ENCODE measurements at places on chromosomes 3 and 15.

- no peak for DNase-seq
These were observed 2.0 kb downstream of the ATP10A start for GRCh38 chr15:25860885-25861866.

DNA sequence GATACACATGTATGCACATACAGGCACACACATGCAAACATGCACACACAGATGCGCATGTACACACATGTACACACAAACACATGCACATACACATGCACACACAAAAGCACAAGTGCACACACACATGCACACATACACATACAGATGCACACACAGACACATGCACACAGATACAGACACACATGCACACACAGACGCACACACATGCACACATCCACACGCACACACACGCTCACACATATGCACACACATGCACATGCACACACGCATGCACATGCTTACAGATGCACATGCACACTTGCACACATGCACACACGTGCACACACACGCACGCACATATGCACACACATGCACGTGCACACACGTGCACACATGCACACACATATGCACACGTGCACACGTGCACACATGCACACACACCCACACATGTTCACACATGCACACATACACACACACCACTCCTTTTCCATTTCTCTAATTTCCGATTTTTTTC, 283.8 kb upstream of the FRG2C start:
- DNase-seq = no peak

GRCh38 chr3:158792709-158793108, 9.1 kb upstream of the MFSD1 start:
- no peak for DNase-seq

DNA sequence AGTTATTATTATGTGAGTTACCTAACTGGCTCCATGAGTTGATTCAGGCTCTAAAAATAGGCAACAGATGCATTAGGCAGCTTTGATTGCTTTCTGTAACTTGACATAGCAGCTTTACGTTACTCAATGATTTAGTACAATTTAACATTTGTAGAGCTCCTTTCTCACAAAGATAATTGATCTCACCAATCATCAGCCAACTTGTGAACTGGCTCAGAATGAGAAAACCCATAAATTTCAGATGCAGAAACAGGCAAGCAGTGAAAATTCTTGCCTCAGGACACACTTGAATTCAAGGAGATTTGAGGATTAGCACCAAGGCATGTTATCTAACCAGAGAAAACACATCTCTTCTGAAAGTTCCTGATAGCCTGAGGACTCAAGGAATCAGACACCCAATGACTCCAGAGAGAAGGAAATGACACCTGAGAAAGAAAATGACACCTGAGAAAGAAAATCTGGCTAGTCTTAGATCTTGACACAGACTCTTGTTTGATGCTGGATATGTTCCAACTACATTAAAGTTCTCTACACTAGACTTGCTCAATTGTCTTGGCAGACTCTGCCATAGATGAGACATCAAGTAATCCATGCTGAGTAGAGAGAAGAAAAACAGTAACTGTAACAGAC, 315.1 kb upstream of the CBLB start:
- no peak for DNase-seq

- DNase-seq = no peak
These were observed 24.8 kb downstream of the RPL39L start for GRCh38 chr3:187114511-187114910.

GRCh38 chr3:128714887-128715491, 11.0 kb upstream of the RAB7A start:
- DNase-seq = no peak

DNA sequence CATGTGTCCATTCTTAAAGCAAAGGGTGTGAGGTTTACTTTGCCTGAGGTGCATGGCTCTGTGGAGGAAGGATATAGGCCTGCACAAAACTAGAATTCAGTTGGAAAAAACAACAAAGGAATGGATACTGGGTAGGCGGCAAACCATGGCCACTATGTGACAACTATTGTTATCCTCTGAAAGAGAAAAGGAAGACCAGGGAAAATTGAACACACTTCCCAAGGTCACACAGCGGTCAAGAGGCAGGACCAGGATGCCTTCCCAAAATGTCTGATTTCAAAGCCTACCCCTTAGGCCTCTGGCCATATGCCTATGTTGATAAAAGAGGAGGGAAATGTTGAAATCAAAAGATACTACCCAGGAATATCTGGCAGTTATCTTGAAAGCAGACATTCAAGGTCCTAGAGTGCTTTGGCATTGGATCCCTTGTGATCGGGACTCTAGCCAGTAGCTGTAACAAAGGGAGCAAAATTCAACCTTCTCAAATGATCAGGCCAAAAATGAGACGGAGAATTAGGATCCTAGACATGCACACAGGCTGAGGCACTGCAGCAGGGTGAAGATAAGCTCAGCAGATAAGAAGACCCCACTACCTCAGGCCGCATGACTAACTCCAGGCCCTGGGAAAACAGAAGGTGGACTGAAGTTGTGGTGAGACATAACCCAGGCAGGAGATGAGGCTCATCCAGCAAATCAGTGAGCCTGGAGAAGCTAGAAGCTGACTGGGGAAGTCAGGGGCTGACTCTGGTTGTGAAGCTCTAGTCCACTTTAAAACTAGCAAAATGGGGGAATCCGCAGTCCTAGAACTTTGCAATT, 292.2 kb downstream of the NEK10 start:
- no peak for DNase-seq

DNA sequence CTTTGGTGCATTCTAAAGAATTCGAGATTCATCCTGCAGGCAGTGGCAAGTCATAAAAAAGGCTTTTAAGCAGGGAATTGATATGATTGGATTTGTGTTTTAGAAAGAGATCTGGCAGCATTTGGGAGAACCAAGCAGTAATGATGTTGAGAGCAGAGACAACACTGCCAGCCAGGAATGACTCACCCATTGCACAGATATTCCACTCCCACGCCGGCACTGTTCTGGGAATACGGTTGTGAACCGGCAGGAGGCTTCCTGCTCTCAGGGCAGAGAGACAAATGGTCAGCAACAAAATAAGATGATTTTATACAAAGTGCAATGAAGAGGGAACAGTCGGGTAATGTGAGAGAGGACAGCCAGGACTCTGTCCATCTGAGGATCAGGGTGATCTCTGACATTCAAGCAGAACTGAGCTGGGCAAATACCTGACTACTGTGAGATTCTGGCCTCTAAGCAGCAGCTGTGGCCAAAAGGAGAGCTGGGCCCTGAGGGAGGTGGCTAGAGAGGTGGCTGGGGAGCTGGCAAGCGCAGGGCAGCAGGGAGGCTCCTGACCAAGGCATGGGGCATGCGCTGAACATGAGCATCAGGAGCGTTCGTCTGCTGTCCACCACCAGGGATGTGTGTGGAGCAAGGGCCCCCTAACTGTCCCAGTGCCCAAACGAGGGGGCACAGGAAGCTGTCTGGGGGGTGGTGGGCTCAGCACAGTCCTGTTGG, 56.1 kb upstream of the PLXNA1 start:
- no peak for DNase-seq

- no peak for DNase-seq
These were observed 6.9 kb downstream of the NUDT16 start for GRCh38 chr3:131388490-131388799.

- DNase-seq = no peak
These were observed 266.0 kb upstream of the ARRDC4 start for GRCh38 chr15:97694456-97694855.

GRCh38 chr3:123781571-123782275, 102.4 kb downstream of the MYLK start:
- DNase-seq = no peak

DNA sequence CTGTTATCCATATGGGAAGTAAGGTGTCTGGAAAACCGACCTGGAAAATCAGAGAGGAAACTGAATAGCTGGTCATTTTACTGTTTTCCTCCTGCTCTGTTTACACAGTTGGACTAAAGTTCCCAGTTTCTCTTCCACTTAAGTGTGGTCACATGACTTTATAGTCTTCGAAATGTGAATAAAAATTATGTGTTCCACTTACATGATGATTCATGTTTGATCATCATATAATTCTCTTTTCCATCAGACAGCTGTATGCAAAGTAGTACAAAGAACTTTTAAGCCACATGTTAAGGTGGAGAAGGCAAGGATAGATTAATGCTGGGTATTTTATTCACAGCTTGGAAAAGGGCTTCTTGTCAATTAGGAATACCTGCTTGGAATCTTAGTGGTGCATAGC, 525.5 kb upstream of the BCHE start:
- no peak for DNase-seq

- DNase-seq = no peak
These were observed 278.9 kb downstream of the KLF13 start for GRCh38 chr15:31605467-31605931.

DNA sequence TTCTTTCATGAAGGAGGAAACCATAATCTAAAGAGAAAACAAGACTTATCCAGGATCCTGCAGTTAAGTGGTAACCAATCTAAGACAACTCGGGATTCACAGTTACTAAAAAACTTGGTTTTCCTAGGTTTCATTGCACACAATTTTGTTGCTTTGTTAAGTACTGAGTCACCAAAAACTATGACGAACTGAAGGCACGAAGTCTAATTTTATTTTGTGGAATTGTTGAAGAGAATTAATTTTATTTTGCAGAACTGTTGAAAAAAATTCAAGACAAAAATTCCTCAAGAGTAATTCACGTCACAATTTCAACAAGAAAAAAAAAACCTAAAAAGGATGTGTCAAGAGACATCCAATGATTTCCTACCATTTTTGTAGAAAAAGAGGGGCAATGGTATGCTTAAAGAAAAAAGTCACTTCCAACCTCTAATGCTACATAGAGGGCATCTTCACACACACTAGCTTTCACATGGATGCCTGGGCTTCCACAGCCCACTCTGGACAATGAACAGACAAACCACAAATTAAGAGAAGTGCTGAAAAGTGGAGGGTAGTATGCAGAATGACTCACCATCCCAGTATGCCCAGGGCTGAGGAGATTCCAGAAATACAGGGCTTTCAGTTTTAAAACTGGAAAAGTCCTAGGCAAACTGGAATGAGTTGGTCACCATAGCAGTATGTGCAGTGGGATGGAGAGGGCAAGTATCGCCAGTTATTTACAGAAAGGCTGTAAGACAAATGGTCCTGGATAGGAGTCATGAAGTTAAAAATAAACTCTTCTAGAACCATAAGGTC, 29.2 kb downstream of the PLOD2 start:
- no peak for DNase-seq

GRCh38 chr3:25468866-25469319, 40.8 kb downstream of the RARB start:
- no peak for DNase-seq

GRCh38 chr15:60961541-60962485, 267.3 kb downstream of the RORA start:
- DNase-seq = no peak

DNA sequence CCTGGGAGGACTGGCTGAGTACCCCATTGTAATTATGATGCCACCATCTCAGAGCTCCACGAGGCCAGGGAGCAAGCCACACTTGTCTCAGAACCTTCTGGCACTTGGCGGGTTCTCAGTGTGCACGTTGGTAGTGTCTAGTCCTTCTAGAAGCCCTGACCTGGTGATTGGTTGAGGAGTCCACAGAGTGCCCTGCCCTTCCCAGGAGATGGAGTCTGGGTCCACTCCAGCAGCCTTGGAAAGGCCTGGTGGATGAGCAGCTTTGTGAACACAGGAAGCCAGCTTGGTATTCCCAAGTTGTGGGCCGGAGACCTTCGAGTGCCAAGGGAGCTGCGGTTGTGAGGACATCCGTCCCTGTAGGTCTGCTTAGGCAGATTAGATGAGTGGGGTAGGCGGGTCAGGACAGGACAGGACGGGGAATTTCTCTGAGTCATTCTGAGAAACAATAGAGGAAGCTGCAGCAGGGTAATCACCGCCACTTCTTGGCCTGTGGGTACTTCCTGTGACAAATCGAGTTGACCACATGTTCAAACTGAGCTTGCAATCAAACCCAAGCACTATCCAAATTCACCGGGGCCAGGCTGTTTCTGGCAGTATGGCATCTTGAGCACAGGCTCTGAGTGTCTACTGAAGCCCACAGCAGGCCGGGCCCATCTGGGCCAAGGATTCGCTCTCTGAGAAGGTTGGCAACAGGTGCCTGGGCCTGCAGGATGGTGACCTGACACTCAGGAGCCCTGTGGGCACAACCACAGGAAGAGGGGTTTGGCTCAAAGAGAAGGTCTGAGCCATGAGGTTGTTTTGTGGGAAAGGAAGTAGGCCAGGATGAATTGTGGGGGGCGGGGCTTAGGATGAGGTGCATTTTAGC, 71.5 kb upstream of the PLXNA1 start:
- peak; percentile 23 for DNase-seq

GRCh38 chr15:94631608-94632007, 400.2 kb downstream of the MCTP2 start:
- no peak for DNase-seq

DNA sequence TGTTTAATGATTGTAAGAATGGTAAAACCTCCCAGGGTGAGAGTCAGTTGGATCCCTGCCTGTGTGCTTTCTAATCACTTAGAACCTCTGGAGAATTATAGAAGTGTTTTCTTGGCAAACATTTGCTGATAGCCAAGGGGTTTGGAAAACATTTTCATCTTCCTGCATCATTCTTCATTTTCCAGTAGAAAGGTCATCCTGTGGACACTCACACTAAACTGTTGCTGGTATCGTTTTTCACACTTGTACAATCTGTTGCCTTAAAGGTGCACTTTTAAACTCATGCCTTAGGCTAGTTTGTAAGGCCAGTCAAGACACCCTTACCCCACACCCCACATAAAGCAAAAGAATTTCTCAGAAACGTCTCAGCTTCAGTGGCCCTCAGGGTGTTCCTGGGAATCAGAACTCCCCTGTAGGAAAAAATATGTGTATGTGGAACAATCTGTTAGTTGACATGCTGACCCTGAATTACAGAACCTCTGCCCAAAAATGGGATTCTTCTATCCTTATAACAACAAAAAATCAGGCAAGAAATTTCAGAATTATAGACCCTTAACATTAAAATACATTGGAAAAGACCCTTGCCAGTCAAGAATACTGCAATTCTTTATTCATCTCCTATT, 5.8 kb upstream of the PLD1 start:
- no peak for DNase-seq

GRCh38 chr3:73418681-73419080, 206.1 kb downstream of the PDZRN3 start:
- DNase-seq = no peak

DNA sequence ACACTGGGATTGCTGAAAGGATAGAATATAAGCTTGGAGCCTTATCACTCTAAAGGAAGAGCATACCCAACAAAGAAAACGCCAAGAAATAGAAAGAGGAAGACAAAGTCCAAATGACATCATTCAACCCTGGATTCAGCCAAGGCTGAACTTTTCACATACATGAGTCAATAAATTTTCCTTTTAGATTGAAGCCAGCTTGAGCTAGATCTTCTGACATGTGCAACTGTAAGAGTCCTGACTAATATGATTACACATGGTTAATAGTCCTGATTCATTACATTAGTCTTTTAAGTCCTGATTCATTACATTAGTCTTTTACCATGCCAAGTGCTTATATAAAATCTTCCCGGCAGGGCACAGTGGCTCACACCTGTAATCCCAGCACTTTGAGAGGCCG, 13.6 kb upstream of the DENND6A start:
- no peak for DNase-seq

- DNase-seq = no peak
These were observed 69.7 kb upstream of the LINGO1 start for GRCh38 chr15:77702211-77702957.

Data from stimulated activated CD4-positive, alpha-beta T cell treated with anti-CD3 and anti-CD28 coated beads, Interleukin-15, amount 100 ng/mL, for 1 hour (primary cell).